ENCODE measurements at places on chromosomes 2 and 18. TPM values are rescaled to one million over a fixed set of nuclear protein-coding genes. Genes with fewer than 3 reads are reported as not detected.
A peak's percentile ranks its signal among the peaks of the same experiment; 100 is the strongest.

The CFC1 gene
- total RNA-seq, result not detected

The GPR155 gene
- total RNA-seq, result 3.0 TPM

DNA sequence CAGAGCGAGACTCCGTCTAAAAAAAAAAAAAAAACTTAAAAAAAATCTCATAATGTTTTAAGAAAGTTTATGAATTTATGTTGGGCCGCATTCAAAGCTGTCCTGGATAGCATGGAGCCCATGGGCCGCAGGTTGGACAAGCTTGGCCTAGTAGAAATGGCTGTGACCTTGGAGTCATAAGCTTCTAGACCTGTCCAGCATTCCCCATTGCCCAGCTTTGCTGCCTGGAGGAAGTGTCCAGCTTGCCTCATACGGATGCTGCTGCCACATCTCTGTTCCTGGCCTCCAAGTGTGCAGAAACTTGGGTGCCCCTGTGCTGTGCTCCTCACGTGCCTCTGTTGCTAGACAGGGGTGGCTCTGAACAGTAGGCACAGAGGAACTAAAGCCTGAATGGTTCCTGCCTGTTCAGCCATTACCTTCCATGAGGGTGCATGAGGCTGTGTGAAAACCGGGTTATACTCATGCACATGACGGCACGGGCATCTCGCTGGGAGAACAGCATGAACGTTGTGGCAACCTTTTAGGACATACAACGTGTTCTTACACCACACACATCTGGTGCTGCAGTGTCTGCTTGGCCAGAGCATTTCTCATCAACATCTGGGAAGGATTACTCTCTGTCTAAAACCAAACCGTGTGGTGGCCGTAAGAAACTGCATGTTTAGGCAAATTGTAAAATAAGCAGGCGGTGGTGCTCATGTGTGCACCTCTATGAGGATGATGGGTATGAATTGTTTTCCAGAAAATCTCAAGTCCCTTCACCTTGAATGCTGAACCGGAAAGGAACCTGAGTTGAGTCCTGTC, 38.2 kb downstream of the FHOD3 start:
- no peak for DNase-seq

- DNase-seq, result peak; percentile 93
Measured at GRCh38 chr2:47906157-47907038, at the start of gene FBXO11. FBXO11 (minus strand) TSS chr2:47906498; CDS start chr2:47905720, 778 bp downstream.
